ENCODE measurements at places on chromosomes 7 and 10.

- DNase-seq, result no peak
These were observed 82.1 kb downstream of the ZRANB1 start for GRCh38 chr10:125023862-125024496.

DNA sequence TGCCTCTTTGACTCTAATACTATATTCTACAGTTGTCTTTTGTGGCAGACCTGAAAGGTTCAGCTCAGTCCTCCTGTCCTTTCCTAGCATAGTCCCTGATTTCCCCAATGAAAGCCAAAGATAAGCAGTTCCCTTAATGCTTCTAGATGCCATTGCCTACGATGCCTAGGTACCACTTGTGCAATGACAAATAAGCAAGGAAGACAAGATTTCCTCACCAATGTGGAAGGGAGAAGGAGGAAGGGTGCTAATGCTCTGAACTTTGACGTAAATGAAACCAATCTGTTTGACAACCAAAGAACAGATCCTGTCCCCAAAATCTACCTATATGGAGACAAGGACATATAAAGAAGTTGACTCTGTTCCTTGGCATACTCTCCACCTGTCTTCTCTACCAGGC is 393.3 kb downstream of the KCNMA1 start:
- DNase-seq, result no peak

GRCh38 chr10:54434782-54435181 is 366.2 kb downstream of the PCDH15 start:
- DNase-seq, result no peak

GRCh38 chr10:75019370-75019769 is 92.1 kb upstream of the SAMD8 start:
- DNase-seq, result no peak

GRCh38 chr10:84291384-84291783 is 37.0 kb upstream of the CCSER2 start:
- DNase-seq, result no peak

- no peak for DNase-seq
These were observed 22.6 kb upstream of the PDIA4 start for GRCh38 chr7:149050941-149051340.

GRCh38 chr7:100791881-100792666 is 35.2 kb downstream of the EPHB4 start:
- no peak for DNase-seq

GRCh38 chr7:70383066-70383782 is 748.7 kb upstream of the GALNT17 start:
- DNase-seq, result no peak

- DNase-seq, result no peak
These were observed 13.2 kb upstream of the TRA2A start for GRCh38 chr7:23544913-23545354.

- DNase-seq, result no peak
These were observed 6.1 kb downstream of the MMRN2 start for GRCh38 chr10:86951184-86951761.

- DNase-seq, result no peak
These were observed 111.2 kb downstream of the XRCC2 start for GRCh38 chr7:152564656-152565250.

DNA sequence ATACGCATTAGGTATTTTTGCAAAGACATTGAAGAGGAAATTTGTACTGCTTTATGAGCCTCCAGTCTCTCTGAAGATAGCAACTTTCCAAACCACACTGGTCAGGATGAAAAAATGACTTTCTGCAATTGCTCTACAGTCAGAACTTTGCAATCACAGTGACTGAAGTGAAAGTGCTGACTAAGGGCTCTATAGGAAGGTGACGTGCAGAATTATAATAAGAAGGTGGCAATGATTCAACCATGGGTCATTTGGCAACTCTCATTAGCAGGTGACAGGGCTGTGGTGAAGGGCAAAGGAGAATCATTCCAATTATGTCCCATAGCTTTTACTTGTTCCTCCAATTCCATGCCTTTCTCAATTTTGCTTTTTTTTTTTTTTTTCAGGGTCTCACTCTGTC is 311.0 kb downstream of the ANKRD30A start:
- DNase-seq, result no peak

- DNase-seq, result no peak
These were observed 638.4 kb downstream of the GALNT17 start for GRCh38 chr7:71770269-71770907.

DNA sequence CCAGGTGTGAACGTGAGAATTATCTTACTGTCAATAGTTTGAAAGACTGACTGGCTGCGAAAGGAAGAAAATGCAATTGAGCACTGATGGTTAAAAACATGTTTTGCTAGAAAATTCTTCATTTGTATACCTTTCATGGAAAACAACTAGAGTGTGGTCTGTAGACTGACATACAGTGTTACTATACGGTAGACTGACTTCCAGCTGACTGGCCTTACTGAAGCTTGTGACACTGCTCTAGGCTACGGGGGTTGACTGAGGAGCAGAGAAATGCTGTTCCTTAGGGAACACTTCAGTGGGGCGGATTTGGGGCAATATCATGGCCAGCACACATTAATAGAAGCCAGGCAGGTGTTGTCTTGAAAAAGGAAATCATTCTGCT is 25.9 kb upstream of the DDC start:
- no peak for DNase-seq

GRCh38 chr10:30818010-30818660 is 188.6 kb upstream of the LYZL2 start:
- DNase-seq, result no peak

DNA sequence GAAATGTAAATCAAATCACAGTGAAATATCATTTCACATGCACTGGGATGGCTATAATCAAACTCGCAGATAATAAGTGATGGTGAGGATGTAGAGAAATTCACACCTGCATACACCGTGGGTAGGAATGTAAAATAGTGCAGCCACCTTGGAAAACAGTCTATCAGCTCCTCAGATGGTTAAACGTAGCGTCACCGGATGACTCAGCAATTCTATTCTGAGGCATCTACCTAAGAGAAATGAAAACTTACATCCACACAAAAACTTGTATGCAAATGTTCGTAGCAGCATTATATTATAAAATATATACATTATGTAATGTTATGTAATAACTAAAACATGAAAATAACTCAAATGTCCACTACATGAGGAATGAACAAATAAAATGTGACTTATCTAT is 38.9 kb downstream of the SH3PXD2A start:
- no peak for DNase-seq

GRCh38 chr10:15795036-15795792 is 65.1 kb downstream of the MINDY3 start:
- DNase-seq, result no peak

All from NCI-H1930 (cell line).